ENCODE measurements at places on chromosomes 5 and 9. TPM values are rescaled to one million over a fixed set of nuclear protein-coding genes. Genes with fewer than 3 reads are reported as not detected.

DNA sequence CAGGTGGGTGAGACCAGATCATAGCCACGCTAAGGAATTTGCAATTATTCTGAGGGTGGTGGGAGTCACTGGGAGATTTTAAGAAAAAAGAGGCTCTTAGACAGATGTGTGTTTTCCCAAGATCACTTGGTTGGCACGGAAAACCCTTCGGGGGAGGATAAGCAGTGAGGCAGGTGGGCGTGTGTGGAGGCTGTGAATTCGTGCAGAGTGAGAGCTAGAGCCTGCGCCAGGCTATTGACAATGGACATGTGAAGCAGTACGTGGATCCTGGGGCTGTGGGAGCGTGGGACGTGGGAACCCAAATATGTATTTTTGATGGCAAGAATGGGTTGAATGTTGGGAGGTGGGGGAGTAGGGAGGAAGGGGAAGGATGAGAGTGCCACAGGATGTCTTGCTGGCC is 19.4 kb downstream of the MVB12B start:
- no peak for DNase-seq

DNA sequence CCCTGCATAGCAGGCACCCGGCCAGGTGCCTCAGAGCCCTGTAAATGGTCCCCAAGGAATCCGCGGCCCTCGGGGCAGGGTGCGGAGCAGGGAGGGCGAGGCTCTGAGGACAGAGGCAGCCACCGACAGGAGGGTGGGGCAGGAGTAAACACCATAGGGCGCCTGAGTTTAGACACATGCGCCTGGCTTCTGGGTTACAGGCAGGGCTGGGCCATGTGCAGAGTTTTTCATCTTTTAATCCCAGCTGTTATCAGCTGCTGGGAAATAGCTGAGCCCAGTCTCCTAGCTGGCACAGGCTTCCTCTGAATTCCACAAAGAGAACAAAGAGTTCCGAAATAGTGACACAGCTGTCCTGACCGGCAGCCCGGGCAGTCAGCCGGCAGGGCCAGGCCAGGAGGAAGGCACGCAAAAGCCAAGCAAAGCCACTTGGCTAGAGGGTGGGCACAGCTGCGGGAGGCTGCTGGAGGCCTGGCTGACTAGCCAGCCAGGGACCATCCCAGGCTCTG is 98.9 kb upstream of the PHYKPL start:
- peak; percentile 32 for DNase-seq

DNA sequence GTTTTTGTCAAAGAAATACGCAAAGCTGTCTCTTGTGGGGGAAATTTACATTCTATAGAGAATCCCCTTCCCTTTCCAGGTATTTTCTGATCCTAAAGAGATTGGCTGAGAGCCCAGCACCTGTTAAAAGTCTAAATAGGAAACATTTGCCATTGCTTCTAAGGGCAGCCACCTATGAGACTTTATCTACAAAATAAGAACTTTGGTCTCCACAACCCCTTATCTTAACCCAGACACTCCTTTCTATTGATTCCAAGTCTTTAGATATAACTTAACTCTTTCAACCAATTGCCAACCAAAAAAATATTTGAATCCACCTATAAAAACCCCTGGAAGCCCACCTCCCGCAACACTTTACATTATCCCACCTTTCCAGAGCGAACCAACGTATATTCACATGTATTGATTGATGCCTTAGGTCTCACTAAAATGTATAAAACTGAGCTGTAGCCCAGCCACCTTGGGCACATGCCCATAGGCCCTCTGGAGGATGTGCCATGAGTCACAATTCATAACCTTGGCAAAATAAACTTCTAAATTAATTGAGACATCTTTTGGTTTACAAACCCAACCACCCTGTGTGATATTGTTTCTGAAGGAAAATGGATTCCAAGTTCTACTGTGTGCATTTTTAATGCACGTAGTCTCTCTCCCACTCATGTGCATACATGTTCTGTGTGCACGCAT is 211.4 kb downstream of the GAS1 start:
- DNase-seq = peak; percentile 43

The PTGER4 gene
- not detected for total RNA-seq

The PGM5 gene
- total RNA-seq = not detected

The ALDOB gene
- not detected for total RNA-seq

All from GM23248 (cell line).